ENCODE measurements at places on chromosomes 13 and 19.

DNA sequence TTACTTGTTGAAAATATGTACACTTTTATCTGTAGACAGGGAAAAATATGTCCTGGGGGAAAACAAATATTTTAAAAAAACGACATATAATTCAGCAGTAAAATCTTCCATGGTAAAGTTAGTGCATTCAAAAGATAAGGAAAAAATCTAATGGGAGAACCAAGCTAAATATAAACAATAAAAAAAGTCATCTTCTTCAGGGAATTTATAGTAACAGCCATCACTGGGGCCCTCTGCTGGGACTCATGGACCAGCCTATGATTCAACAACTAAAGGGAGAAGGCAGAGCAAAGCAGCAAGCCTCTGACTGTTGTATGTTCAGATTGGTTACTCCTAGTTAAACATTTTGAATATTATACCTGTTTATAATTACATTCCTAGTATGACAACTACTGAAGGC is 93.0 kb downstream of the ITGBL1 start:
- peak; percentile 24 for DNase-seq

GRCh38 chr13:32423592-32423991 is 4.3 kb downstream of the N4BP2L1 start:
- no peak for DNase-seq

DNA sequence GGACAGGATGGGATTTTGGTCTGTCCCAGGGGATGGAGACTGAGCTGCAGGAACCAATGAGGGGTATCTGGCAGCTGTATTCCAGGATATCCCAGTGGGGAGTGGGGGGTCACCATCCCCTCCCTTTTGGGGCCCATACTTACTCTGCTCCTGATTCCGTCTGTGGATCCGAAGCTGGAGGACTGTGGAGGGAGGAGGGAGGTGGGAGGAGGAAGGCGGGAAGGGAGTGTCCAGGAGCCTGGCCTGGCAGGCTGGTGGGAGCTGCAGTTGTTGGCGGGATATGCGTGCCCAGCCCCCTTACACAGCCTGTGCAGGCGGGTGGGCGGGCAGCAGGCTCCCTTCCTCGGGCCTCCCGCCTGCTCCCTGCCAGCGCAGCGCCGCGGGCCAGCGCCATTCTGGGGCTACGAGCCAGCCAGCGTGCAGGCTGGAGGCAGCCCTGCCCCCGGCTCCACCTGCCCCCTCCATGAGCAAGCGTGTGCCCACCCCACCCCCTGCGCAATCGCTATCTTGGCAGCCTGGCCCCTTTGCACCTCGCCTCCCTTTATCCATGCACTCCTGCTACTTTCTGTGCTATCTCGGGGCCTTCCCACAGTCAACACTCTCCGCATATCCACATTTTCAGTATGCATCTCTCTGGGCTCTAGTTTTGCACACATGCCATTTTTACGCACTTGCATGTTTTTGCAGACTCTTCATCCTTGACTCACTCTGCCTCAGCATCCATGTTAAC is 2.8 kb downstream of the MAMSTR start:
- no peak for DNase-seq

DNA sequence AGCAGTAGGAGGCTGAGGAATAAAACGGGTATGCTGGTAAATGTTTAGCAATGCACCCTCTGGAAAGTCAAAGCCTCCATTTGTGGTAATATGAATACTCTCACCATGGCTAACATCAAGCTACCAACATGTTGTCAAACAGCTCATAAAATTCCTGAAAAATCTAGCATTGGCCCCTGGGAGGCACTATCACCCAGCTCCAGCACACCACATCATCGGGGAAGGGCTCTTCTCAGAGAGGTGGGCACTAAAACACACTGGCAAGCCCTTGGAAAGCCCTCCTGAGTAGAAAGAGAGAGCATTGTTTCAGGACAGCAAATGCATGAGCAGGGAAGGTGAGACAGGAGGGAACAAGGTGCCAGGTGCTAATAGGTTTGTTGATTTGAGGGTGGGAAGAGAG is 53.9 kb upstream of the FLT1 start:
- no peak for DNase-seq

DNA sequence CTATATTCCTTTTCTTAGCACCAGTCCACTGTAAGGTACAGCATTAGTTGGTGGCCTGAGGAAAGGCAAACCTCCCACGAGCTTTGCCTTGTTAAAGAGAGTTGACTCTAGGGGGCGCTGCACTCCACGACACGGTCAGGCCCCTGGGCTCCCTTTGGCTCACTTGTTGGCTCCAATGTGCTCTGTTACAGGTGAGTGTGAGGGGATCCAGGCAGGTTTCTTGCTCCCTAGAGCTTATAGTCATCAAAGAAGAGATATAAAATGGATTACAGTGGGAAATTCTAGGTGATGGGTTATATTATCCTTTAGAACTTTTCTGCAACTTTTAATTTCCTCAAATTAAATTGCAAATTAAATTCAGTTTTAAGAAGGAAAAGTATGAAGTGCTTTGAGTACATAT is 3.7 kb downstream of the WDR87 start:
- peak; percentile 80 for DNase-seq
